Activated CD8-positive, alpha-beta memory T cell treated with anti-CD3 and anti-CD28 coated beads, Interleukin-2, amount 50 U/mL, for 4 hours (primary cell): ENCODE measurements at places on chromosomes 12 and 14.

GRCh38 chr12:91542067-91542466, 359.4 kb upstream of the DCN start:
- DNase-seq: no peak

- DNase-seq: no peak
These were observed 5.7 kb downstream of the OR10A7 start for GRCh38 chr12:55226523-55226922.

GRCh38 chr12:53459097-53459496, 7.2 kb downstream of the PCBP2 start:
- DNase-seq: no peak

- no peak for DNase-seq
These were observed 66.0 kb upstream of the ACTN1 start for GRCh38 chr14:69044965-69045555.

GRCh38 chr14:35400648-35401421, 3.7 kb downstream of the NFKBIA start:
- peak; percentile 48 for DNase-seq

DNA sequence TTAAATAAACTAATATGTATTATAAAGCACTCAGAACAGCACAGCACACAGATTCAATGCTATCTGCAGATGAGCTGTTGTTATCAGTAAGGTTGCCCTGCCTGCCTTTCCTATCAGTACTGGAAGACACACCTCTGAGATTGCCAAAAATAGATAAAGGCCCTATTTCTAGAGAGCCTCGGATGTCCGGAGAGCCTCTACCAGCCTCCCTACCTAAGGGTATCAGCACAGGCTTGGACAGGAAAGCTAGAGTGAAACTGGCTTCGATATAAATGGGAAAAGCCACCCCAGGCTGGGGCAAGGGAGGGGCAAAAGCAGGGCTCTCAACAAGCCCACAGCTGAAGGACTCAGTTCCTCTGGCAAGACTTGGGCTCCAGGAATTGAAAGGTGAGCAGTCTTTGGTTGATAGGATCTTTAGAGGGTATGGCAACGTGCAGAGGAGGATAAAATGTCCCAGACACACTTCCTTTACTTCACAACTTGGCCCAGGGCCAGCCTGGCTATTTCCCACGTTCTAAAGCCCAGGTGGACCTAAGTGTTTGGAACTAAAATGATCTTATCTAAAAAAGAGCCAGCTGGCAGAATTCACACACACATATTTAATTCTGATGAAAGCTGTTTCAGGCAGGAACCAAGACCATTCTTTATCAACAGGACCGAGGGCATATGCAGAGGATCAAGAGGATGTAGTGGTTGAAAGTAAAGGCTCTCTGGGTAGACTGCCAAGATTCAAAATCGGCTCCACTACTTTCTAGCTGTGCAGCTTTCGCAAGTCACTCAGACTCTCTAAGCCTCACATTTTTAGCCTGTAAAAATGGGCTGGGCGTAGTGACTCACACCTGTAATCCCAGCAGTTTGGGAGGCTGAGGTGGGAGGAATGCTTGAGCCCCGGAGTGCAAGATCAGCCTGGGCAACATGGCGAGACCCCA, 37.8 kb upstream of the ITPR2 start:
- no peak for DNase-seq

- DNase-seq: no peak
These were observed 75.8 kb downstream of the DIO2 start for GRCh38 chr14:80135305-80136088.

- DNase-seq: no peak
These were observed 29.0 kb downstream of the GLIPR1L2 start for GRCh38 chr12:75419841-75420240.

DNA sequence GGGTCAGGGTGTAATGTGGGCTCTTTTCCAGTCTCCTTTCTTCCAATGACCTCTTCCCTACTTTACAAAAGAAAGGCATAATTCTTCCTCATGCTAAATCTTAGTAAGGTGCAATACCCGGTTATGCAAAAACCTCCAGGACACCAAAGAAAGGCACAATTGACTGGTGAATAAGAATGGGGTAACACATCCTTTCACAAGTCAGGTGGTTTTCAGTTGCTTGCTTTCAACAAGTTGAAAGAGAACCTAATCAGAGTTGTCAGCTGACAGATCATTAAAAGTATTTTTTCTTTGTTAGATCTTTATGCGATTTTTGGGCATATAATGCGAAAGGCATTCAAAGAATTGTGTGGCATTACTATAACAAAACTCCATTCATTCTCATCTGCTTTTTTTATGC, 1.3 kb upstream of the AEBP2 start:
- no peak for DNase-seq
